ENCODE measurements at places on chromosomes 7 and 10.

DNA sequence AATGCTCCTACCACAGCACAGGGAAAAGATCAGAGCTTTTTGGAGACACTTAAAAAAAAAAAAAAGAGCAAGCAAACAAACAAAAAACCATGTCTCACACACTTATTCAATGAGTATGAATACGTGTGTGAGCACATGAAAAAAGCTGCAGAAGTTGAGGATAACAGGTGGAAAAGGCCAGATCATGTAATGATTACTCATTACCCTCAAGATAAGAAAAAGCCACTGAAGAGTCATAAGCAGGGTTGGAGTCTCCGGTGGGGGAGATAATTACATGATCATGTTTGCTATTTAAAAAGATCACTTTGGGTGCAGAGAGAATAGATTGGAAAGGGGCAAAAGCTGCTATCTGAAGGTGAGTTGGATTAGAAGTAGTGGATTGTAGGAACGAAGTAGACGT, 77.0 kb downstream of the POU6F2 start:
- H3K4me3 ChIP-seq, result no peak overlapping the region
- H3K4me1 ChIP-seq, result no peaks in the 10 kb centered on the region
- DNase-seq, result no peak
- no peak overlapping the region for H3K27ac ChIP-seq
- no peaks in the 10 kb centered on the region for H3K36me3 ChIP-seq
- H3K27me3 ChIP-seq, result no peaks in the 10 kb centered on the region

GRCh38 chr10:124006526-124006925, 86.9 kb downstream of the CHST15 start:
- no peak overlapping the region for H3K4me3 ChIP-seq
- peaks cover 10% of the 10 kb centered on the region for H3K36me3 ChIP-seq
- no peak overlapping the region for H3K27ac ChIP-seq
- H3K27me3 ChIP-seq, result no peaks in the 10 kb centered on the region
- DNase-seq, result no peak

- no peak overlapping the region for H3K27ac ChIP-seq
- no peaks in the 10 kb centered on the region for H3K27me3 ChIP-seq
- no peak overlapping the region for H3K4me3 ChIP-seq
These were observed 469.6 kb upstream of the LRRN3 start for GRCh38 chr7:110621289-110621688.

GRCh38 chr10:44234483-44234875, 150.4 kb downstream of the CXCL12 start:
- H3K36me3 ChIP-seq, result no peaks in the 10 kb centered on the region
- no peak for DNase-seq
- H3K27me3 ChIP-seq, result no peaks in the 10 kb centered on the region
- H3K4me1 ChIP-seq, result no peaks in the 10 kb centered on the region
- H3K27ac ChIP-seq, result no peak overlapping the region
- no peak overlapping the region for H3K4me3 ChIP-seq

- H3K27me3 ChIP-seq, result no peaks in the 10 kb centered on the region
- H3K27ac ChIP-seq, result no peak overlapping the region
- no peaks in the 10 kb centered on the region for H3K4me1 ChIP-seq
These were observed 26.0 kb downstream of the FAM241B start for GRCh38 chr10:69655868-69656555.

GRCh38 chr7:117230276-117231046, 92.4 kb downstream of the WNT2 start:
- no peaks in the 10 kb centered on the region for H3K27me3 ChIP-seq
- H3K27ac ChIP-seq, result no peak overlapping the region
- no peaks in the 10 kb centered on the region for H3K36me3 ChIP-seq
- no peaks in the 10 kb centered on the region for H3K4me1 ChIP-seq
- no peak for DNase-seq

All from thoracic aorta (tissue), 2 donors.